ENCODE measurements at places on chromosomes 1 and 21. TPM values are rescaled to one million over a fixed set of nuclear protein-coding genes. Genes with fewer than 3 reads are reported as not detected.

VANGL1 gene
- polyA plus RNA-seq = 4.1 TPM

ANKRD45 gene
- polyA plus RNA-seq = not detected

LRRC53 gene
- not detected for polyA plus RNA-seq

ESRRG gene
- polyA plus RNA-seq = 0.12 TPM

MROH9 gene
- not detected for polyA plus RNA-seq

PFDN2 gene
- 186 TPM for polyA plus RNA-seq

LCE2A gene
- not detected for polyA plus RNA-seq

CFAP57 gene
- polyA plus RNA-seq = 0.02 TPM

MPL gene
- polyA plus RNA-seq = 0.06 TPM

OR2T11 gene
- not detected for polyA plus RNA-seq

SYT2 gene
- 0.01 TPM for polyA plus RNA-seq

TSPEAR gene
- polyA plus RNA-seq = 0.01 TPM

AXDND1 gene
- not detected for polyA plus RNA-seq

FAM43B gene
- 0.04 TPM for polyA plus RNA-seq

SPATA1 gene
- 0.48 TPM for polyA plus RNA-seq

C1orf216 gene
- 0.94 TPM for polyA plus RNA-seq

IL20 gene
- 0.05 TPM for polyA plus RNA-seq

ECM1 gene
- polyA plus RNA-seq = 1,189 TPM

TNFSF4 gene
- polyA plus RNA-seq = 0.16 TPM

GPR153 gene
- polyA plus RNA-seq = 3.9 TPM

CD48 gene
- polyA plus RNA-seq = 3.3 TPM

VHLL gene
- polyA plus RNA-seq = not detected

BCL2L15 gene
- 4.6 TPM for polyA plus RNA-seq
